ENCODE measurements at places on chromosomes 6 and 20.

GRCh38 chr6:90428514-90428913, 131.9 kb upstream of the BACH2 start:
- no peak for DNase-seq

DNA sequence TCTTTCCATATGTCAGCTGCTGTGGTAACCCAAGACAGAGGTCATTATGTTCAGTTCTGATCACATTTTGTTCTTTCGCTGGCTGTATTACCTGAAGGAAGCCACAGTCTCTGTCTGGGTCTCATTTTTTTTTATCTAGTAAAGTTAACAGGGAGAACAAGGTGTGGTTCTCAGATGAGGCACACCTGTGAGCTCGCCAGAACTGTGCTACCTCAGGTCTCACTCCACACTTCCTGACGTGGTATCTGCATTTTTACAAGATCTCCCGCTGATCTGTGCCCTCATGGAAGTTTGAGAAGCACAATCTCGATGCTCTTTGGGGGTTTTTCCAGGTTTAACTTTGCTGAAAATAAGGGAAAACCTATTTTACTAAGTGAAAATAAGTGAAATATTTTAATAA, 169.5 kb upstream of the CENPW start:
- no peak for DNase-seq

- no peak for DNase-seq
Observed at GRCh38 chr20:3163099-3164042, 3.7 kb upstream of the FASTKD5 start.

DNA sequence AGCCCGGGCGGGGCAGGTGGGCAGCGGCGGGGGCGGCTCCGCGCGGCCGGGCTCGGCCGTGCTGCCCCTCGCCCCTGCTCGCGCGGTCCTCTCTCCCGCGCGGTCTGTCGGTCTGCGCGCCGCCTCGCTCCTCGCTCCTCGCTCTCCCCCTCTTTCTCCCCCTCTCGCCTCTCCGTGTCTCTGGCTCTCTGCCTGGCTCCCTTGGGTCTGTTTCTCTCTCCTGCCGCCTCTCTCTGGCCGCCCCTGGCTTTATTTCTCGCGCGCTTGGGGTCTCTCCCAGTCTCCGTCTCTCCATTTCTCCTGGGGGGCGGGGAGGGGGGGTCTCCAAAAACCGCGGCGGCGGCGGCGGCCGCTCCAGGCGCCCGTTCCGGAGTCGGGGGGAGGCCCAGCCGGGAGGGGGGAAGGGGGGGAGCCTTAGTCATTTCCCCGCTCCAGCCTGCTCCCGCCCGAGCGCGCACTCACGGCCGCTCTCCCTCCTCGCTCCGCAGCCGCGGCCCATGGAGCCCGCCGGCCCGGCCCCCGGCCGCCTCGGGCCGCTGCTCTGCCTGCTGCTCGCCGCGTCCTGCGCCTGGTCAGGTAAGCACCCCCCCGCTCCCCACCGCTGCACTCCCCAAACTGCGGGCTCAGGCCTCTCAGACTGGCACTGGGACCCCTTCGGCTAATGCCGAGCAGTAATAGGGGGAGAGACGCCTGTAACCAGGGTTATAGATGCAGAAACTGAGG, at the start of gene SIRPA:
TSS of gene SIRPA (plus strand) at position 457 of the 723 bp plus-strand sequence. CDS start at position 498, 41 bp downstream.
- DNase-seq, result peak; percentile 48

GRCh38 chr20:63706027-63706695, 1.6 kb downstream of the ARFRP1 start:
- no peak for DNase-seq

GRCh38 chr20:41774291-41774690, 156.1 kb upstream of the CHD6 start:
- DNase-seq, result no peak

DNA sequence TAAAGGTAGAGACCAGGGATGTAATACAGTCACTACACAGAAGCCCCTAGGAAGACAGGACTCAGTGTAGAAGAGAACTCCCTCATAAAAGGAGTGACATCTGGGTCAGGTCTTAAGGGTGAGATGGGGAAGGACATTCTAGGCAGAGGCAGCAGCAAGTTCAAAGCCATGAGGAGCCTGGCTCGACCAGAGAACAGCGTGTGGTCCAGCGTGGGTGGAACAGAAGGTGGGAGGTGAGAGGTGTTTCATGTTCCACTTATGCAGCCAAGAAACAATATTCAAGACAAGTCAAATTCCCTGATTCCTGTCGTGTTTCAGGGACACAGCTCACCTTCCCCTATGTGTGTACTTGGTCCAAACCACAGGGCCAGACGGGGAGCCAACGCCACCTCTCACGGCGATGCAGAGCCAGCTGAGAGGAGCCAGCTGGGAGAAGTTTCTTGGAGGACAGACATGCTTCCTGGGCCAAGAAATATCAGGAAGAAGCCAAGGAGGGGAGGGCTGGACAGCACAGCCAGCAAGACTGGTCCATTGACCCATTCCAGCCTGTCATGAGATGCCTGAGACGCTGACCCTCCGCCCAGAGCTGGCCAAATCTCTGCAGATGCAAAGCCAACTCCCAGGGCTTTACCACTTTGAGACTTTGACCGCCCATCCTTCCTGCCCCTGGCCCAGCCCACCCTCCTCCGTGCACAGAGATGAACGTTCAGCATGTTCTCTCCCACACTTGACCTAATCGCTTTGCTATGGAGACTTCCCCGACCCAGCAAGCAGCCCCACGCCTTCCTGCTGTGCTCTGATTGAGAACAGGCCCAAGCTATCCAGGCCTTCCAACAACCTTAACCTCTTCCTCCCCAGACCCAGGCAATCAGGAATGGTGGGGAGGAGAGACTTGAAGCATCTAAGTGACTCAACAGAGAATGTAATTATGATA, 113.8 kb downstream of the PRND start:
- no peak for DNase-seq
